Body of pancreas (tissue), 4 donors: ENCODE measurements at places on chromosomes 3 and 15.
A peak's percentile ranks its signal among the peaks of the same experiment; 100 is the strongest.

GRCh38 chr15:54119051-54119450 lies 140.8 kb downstream of the UNC13C start:
- H3K27me3 ChIP-seq = no peaks in the 10 kb centered on the region
- no peak overlapping the region for H3K4me3 ChIP-seq
- no peaks in the 10 kb centered on the region for H3K4me1 ChIP-seq
- DNase-seq = no peak
- no peak overlapping the region for H3K27ac ChIP-seq

DNA sequence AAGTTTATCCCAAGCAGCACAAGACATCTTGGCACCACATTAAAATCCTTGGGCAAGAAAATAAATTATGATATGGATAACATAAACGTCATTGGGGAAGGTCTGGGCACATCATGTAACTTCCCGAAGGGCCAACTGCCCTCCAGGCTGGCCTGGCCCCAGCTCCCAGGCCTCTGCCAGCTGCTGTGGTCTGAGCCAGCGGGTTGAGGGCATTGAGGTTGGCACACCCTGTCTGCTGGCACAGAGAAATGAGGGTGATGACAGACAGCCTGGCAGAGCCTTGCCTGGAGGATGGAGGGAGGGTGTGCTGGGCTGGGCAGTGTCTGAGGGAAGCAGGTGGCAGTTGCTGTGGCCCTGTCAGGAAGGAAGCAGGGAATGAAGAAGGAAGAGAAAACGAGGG lies 3.3 kb upstream of the RBSN start:
- no peaks in the 10 kb centered on the region for H3K27me3 ChIP-seq
- no peaks in the 10 kb centered on the region for H3K36me3 ChIP-seq
- no peak overlapping the region for H3K4me3 ChIP-seq
- no peak overlapping the region for H3K27ac ChIP-seq
- peak; percentile 56 for DNase-seq

DNA sequence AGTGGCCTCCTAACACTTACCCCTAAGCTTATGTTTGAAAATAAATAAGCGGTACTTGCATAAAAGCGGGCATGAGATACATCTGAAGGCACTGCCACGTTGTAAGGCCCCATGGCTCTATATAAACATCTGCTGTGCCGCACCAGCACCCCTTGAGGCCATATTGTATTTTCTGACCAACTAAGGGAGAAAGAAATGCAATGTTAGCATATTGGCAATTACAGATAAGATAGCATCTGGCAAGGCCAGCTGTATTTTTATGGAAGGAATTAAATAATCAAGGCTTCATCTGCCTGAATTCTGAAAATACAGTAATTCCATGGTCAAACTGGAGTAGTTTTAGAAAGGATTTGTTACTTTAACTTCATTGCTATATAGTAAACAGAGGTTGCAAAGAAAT lies 28.7 kb downstream of the TMEM39A start:
- H3K27ac ChIP-seq = no peak overlapping the region
- no peaks in the 10 kb centered on the region for H3K27me3 ChIP-seq
- H3K36me3 ChIP-seq = peaks cover 61% of the 10 kb centered on the region
- H3K4me1 ChIP-seq = no peaks in the 10 kb centered on the region
- no peak for DNase-seq

GRCh38 chr3:101072300-101072699 lies 79.1 kb upstream of the ABI3BP start:
- H3K4me3 ChIP-seq = no peak overlapping the region
- peak overlapping the region; percentile 57 for H3K27ac ChIP-seq
- no peak for DNase-seq
- no peaks in the 10 kb centered on the region for H3K36me3 ChIP-seq

DNA sequence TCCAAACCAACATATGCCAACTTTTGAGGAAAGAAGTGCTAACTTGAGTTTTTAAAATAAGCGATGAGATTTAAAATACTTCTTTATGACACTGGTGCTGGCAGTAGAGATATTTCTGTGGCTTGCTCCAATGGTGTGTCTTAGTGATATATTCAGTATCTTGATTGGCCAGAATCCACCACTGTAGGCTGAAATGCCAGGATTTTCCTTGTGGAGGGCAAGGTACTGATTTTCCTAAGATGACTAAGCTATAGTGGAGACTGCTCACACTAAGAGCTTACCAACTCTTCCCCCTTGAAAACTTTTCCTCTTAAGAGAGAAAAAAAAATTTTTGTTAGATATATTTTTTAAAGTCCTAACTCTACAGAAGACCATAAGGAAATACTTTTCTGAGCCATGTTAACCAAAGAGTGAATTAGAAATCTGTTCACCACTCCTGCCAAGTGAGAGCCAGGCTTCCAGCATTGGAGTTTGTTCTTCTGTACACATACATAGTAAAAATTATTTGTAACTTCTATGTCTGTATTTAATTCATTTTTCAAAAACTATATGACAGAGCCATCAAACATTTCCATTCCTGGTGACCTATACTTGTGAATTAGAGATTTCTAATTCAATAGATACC lies 109.1 kb downstream of the PPP2R3A start:
- H3K27me3 ChIP-seq = no peaks in the 10 kb centered on the region
- no peak overlapping the region for H3K4me3 ChIP-seq
- H3K36me3 ChIP-seq = no peaks in the 10 kb centered on the region
- H3K27ac ChIP-seq = no peak overlapping the region

DNA sequence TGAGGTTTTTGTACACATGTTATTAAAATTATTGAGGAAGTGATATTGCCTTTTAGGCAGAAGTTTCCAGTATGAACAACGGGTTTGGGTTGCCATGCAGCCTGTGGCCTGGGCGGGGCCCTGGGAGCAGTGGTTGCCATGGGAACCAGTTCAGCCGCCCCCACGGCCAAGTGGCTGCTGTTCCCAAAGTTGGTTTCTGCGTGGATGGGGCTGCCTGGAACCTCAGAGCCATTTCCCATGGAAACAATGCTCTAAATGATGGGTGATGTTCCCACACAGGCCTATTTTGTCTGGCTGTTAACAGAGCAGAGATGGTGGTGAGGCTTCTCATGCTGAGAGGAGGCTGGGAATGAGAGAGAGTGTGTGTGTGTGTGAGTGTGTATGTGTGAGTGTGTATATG lies 19.5 kb downstream of the MRAS start:
- H3K4me1 ChIP-seq = no peaks in the 10 kb centered on the region
- DNase-seq = peak; percentile 26
- no peaks in the 10 kb centered on the region for H3K36me3 ChIP-seq
- no peaks in the 10 kb centered on the region for H3K27me3 ChIP-seq

GRCh38 chr3:158911586-158911985 lies 109.7 kb downstream of the MFSD1 start:
- H3K4me1 ChIP-seq = no peaks in the 10 kb centered on the region
- H3K27me3 ChIP-seq = no peaks in the 10 kb centered on the region
- H3K27ac ChIP-seq = no peak overlapping the region
- no peak for DNase-seq
- H3K36me3 ChIP-seq = no peaks in the 10 kb centered on the region

DNA sequence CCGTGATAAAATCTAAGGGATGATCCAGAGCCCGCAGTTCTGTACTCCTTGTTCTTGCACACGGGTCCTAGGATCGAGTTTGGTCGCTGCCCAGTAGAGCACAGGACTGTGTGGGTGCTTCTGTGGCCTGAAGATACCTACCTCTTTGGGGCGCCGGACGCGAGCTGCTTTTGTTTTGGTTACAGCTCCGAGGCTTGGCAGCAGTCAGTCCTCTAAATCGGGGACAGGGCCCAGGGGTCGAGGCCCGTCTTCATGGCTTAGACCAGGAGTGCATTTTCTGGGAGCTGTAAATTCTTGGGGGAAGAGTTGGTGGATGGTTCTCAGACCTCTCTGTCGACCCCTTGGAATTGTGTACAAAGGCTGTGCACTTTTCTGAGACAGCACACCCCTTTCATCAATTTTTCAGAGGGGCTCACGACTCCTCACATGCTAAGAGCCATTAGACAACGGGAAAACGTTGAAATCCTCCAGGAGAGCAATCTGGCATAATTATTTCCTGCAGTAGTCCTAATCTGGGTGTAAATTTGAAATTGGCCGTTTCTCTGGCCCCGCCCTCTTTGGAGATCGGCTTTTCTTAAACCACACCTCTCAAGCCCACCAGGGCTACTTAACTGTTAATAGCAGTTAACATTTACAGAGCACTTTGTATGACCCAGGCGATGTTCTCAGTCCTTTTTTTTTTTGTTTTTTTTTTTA lies 928 bp downstream of the CEP97 start:
- peaks cover 7% of the 10 kb centered on the region for H3K4me1 ChIP-seq
- H3K27me3 ChIP-seq = no peaks in the 10 kb centered on the region
- peak; percentile 22 for DNase-seq

DNA sequence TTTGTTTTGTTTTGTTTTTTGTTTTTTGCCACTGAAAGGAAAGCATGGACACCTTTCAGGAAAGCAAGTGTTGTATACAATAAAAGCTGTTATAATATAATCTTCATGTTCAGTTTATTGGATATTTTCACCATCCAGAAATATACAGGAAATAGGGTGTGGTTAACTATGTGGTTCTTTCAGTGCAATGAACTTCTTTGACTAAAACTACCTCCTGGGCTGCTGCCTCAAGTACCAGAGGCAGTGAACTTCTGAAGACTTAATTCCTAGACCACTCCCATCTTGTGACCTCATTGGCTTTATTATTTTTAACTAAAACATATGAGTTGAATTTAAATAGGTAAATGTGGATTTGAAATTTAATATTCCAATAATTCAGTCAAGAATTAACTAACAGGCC lies 27.1 kb upstream of the TBL1XR1 start:
- no peaks in the 10 kb centered on the region for H3K36me3 ChIP-seq
- no peak for DNase-seq
- no peak overlapping the region for H3K27ac ChIP-seq
- H3K4me1 ChIP-seq = no peaks in the 10 kb centered on the region
- H3K4me3 ChIP-seq = no peak overlapping the region

GRCh38 chr3:40240921-40241320 lies 68.6 kb upstream of the EIF1B start:
- H3K4me3 ChIP-seq = no peak overlapping the region
- no peaks in the 10 kb centered on the region for H3K36me3 ChIP-seq
- no peaks in the 10 kb centered on the region for H3K27me3 ChIP-seq
- no peak overlapping the region for H3K27ac ChIP-seq

- H3K27me3 ChIP-seq = no peaks in the 10 kb centered on the region
- no peak for DNase-seq
- H3K4me1 ChIP-seq = peaks cover 12% of the 10 kb centered on the region
Measured at GRCh38 chr3:99899603-99900002, 81.9 kb downstream of the CMSS1 start.

DNA sequence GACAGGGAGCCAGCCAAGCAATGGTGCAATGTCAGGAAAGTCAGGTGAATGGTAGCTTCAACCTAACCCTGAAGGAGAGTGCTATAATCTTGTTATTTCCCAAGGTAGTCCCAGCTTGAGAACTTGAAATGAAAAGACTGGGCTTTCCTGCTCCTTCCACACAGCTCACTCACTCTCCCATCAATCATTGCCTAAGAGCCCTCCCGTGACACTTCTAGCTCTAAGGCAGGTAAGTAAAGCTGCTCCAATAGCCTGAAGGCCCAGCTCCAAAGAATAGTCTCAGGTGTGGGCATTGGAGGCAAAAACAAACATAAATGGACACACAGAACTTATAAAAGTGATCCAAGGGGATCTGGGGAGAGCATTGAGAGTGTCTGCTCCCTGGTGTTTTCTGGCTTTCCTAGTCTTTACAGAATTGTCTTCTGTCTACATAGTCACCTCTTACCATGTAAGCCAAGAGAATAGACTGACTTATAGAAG lies 63.1 kb upstream of the TBC1D5 start:
- H3K4me3 ChIP-seq = no peak overlapping the region
- no peaks in the 10 kb centered on the region for H3K36me3 ChIP-seq
- H3K4me1 ChIP-seq = no peaks in the 10 kb centered on the region
- H3K27ac ChIP-seq = no peak overlapping the region
- H3K27me3 ChIP-seq = no peaks in the 10 kb centered on the region
- no peak for DNase-seq

DNA sequence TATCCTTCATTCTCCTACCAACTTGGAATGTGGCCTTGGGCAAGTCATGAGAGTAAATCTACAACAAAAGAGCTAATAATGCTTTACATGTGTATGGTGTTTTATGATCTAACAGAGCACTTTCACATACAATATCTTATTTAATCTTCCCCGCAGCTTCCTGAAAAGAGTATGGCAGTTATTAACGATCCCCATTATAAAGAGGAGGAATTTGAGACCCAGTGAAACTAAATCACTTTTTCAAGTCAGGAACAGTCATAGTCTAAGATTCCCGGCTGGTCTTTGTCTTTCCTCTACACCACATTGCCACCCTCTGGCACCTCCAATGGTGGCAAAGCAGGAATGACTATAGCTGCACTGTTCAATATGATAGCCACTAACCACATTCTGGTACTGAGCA lies 69.7 kb upstream of the CMSS1 start:
- no peak overlapping the region for H3K4me3 ChIP-seq
- H3K27ac ChIP-seq = no peak overlapping the region
- H3K27me3 ChIP-seq = no peaks in the 10 kb centered on the region
- H3K36me3 ChIP-seq = no peaks in the 10 kb centered on the region
- no peak for DNase-seq

GRCh38 chr3:88131695-88132094 lies 18.1 kb upstream of the C3orf38 start:
- H3K4me1 ChIP-seq = no peaks in the 10 kb centered on the region
- peaks cover 5% of the 10 kb centered on the region for H3K36me3 ChIP-seq
- H3K27ac ChIP-seq = no peak overlapping the region
- no peaks in the 10 kb centered on the region for H3K27me3 ChIP-seq
- DNase-seq = no peak
- H3K4me3 ChIP-seq = no peak overlapping the region

DNA sequence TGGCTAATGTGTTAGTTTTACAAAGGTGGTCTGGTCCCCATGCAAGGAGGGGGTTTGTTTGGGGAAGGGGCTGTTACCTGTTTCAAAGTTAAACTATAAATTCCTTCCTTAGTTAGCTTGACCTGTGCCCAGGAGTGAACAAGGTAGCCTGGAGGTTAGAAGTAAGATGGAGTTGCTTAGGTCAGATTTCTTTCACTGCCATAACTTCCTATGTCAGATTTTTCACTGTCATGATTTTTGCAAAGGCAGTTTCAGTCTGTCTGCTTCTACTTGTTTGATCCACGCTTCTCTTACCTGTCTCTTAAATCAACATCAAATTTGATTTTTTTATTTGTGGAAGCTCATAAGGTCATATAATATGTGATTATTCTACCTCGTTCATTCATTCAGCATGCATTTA lies 28.6 kb downstream of the STARD9 start:
- DNase-seq = no peak
- H3K36me3 ChIP-seq = no peaks in the 10 kb centered on the region
- H3K27me3 ChIP-seq = no peaks in the 10 kb centered on the region
- peaks cover 7% of the 10 kb centered on the region for H3K4me1 ChIP-seq

DNA sequence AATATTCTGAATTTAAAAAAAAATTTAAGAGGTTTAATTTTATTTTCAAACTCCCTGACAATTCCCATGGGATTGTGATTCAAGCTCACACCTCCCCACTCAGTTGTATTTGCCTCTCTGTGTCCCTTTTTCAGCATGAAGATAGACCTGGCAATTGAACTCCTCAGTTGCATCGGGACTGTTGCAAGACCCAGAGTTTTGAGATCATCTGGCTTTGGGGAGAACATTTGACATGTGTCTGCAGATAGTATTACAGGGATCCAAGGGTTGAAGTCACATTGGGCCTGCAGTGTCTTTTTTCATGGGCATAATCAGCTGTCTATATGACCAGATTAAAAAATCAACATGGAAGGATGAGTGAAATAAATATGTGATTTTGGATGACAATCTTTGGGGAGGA lies 91.1 kb upstream of the EOMES start:
- no peaks in the 10 kb centered on the region for H3K4me1 ChIP-seq
- no peak for DNase-seq
- no peak overlapping the region for H3K4me3 ChIP-seq
- H3K27me3 ChIP-seq = no peaks in the 10 kb centered on the region
- no peak overlapping the region for H3K27ac ChIP-seq
